Naive thymus-derived CD8-positive, alpha-beta T cell (primary cell): ENCODE measurements at places on chromosomes 1 and 21. TPM values are rescaled to one million over a fixed set of nuclear protein-coding genes. Genes with fewer than 3 reads are reported as not detected.

GRCh38 chr1:2251786-2252185 lies 23.7 kb downstream of the SKI start:
- peak; percentile 56 for DNase-seq

DNA sequence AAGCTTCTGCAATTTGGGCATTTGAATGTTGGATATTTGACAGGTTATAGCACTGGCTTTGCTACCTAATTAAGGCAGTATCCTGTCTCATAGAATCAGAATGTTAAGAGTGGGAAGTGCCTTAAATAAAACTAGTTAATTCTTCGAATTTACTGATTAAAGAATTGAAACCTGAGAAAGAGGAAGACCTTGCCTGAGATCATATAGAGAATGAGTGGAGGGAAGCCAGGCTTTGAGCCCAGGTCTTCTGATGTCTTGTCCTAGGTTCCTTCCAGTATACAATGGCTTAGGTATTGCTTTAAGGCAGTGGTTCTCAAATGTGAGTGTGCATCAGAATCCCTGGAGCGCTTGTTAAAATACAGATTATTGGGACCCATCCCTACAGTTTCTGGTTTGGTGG lies 20.9 kb upstream of the SH3BGRL3 start:
- no peak for DNase-seq

GRCh38 chr21:23949493-23949892 lies 1657.8 kb downstream of the MRPL39 start:
- no peak for DNase-seq

DNA sequence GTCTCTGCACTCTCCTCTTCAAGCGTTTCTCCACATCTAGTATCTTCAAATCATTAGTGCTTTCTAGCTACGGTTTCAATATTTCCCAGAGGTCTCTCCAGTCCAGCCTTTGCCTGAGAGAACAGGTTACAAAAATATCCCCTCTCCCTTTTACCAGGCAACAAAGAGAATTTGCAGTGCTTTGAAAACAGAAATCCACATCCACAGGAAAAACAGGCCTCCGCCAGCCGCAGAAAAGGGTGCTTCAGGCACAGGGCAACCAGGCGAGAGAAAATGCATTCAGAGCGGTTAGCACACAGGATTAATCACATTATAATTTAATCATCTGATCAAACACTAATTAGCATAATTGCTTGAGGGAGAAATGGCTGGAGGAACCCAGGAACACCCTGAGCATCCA lies 13.8 kb downstream of the DSCAM start:
- DNase-seq: no peak

Gene MSH4
- total RNA-seq: 1.0 TPM

Gene ADAMTS1
- not detected for total RNA-seq
